Spinal cord (tissue), 10 donors: ENCODE measurements at places on chromosomes 7 and 10.

- H3K27me3 ChIP-seq: no peaks in the 10 kb centered on the region
- DNase-seq: no peak
- H3K4me3 ChIP-seq: no peak overlapping the region
- no peak overlapping the region for H3K27ac ChIP-seq
- no peaks in the 10 kb centered on the region for H3K4me1 ChIP-seq
- H3K36me3 ChIP-seq: no peaks in the 10 kb centered on the region
Observed at GRCh38 chr7:22601812-22602565, 102.0 kb upstream of the STEAP1B start.

DNA sequence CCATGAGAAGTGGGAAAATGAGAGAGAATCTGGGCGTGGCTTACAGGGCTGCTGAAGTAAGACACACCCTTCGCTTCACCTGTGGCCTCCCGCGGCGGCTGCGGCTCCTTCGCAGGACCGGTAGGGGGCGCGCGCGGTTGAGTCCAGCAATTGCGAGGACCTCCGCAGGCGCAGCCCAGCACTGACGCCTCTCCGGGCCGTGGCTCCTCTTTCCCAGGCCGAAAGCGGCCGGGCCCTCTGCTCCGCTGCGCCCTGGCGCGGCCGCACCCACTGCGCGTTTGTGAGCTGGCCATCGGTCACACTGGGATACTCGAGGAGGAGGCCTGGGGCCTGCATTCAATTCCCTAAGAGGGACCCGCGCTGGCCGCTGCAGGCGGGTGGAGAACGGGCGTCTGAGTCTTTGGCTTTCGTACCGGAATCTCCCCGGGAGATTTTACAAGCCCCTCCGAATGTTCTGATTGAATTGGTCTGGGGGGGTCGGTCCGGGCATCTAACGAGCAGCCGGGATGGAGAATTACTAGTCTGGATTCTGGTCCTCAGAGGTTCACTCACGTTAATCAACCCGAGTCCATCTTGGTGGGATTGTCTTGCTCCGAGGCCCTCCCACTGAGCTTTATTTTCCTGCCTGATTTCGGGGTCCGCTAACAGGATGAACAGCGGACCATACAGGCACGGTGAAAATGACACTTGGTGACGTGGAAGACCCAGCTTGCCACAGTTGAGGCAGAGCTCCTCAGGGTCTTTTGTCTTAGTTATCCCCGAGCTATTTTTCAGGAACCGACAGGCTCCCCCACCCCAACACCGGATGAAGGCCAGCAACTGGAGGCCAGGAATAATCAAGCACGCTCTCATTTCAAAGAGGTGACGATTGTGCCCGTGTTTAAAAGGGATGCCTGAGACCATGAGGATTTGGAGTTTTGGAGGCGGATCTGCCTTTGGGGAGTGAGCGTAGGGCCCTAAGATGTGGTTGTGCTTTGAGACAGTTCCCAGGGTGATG, at the start of gene LRRD1:
Gene LRRD1 (minus strand): TSS at position 215 of the 997 bp plus-strand sequence. CDS start 13,940 bp downstream, outside the sequence.
- H3K4me3 ChIP-seq: peak within 1 kb of the TSS; percentile 54
- DNase-seq: peak; percentile 95
- peaks cover 7% of the 10 kb centered on the region for H3K4me1 ChIP-seq
- H3K27me3 ChIP-seq: no peaks in the 10 kb centered on the region
- peak within 1 kb of the TSS; percentile 91 for H3K27ac ChIP-seq
- no peaks in the 10 kb centered on the region for H3K36me3 ChIP-seq

GRCh38 chr10:98357194-98357822, 57.7 kb downstream of the PYROXD2 start:
- no peak for DNase-seq
- H3K4me1 ChIP-seq: peaks cover 11% of the 10 kb centered on the region
- no peak overlapping the region for H3K4me3 ChIP-seq
- H3K27me3 ChIP-seq: no peaks in the 10 kb centered on the region
- no peak overlapping the region for H3K27ac ChIP-seq
- H3K36me3 ChIP-seq: no peaks in the 10 kb centered on the region

- no peak for DNase-seq
- no peak overlapping the region for H3K27ac ChIP-seq
- H3K36me3 ChIP-seq: no peaks in the 10 kb centered on the region
- no peaks in the 10 kb centered on the region for H3K4me1 ChIP-seq
- H3K4me3 ChIP-seq: no peak overlapping the region
Observed at GRCh38 chr10:22489975-22490374, 144.7 kb downstream of the SPAG6 start.

- peak overlapping the region; percentile 50 for H3K4me3 ChIP-seq
- DNase-seq: no peak
- peaks cover 19% of the 10 kb centered on the region for H3K27me3 ChIP-seq
Observed at GRCh38 chr7:98869027-98869596, 702 bp downstream of the TMEM130 start.

- peak; percentile 72 for DNase-seq
- H3K4me1 ChIP-seq: no peaks in the 10 kb centered on the region
- H3K27ac ChIP-seq: no peak overlapping the region
- H3K36me3 ChIP-seq: no peaks in the 10 kb centered on the region
Observed at GRCh38 chr10:89793649-89794254, 92.4 kb downstream of the KIF20B start.

- H3K4me3 ChIP-seq: no peak overlapping the region
- no peak for DNase-seq
- no peaks in the 10 kb centered on the region for H3K4me1 ChIP-seq
- H3K27ac ChIP-seq: no peak overlapping the region
- no peaks in the 10 kb centered on the region for H3K27me3 ChIP-seq
Observed at GRCh38 chr10:87523731-87524130, 19.0 kb downstream of the MINPP1 start.

DNA sequence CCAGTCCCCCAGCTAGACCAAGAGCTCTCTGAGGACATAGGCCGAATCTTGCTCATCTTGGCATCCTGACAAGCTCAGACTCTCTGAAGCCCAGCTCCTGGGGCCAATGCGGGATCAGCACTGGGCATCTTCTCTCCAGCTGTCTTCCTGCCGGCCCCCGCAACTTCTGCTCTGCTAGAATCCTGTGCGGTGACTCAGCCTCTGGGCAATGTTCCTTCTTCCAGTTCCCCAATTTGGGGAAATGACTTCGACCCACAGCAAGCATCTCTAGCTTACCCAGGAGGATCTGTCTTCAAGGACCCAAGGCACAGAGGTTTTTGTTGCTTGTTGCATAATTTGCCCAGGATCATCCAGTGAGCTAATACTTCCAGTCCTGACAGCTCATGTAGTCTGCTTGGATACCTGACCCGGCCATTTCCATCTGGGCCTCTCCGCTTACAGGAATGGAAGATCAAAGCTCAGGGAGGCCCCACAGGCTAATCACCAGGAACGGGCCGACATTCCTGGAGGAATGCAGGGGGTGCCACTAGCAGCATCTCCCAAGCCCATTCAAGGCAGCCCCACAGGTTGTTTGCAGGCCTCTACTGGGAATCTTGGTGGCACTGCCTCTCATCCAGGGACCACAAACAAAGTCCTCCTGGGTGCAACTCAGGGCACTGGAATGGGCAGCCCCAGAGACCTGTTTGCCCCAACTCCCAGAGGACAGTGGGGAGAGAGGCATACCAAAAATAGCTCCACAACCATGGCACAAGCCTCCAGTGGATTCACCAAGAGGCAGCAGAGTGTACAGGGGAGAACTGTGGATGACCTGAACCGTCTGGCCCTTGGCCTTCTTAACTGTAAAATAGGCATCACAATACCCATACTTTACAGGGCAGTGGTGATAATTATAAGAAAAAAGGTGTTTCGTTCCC, 151.9 kb downstream of the NEURL1 start:
- H3K4me3 ChIP-seq: no peak overlapping the region
- no peak for DNase-seq
- H3K27ac ChIP-seq: peak overlapping the region; percentile 2
- peaks cover 36% of the 10 kb centered on the region for H3K4me1 ChIP-seq
- H3K27me3 ChIP-seq: no peaks in the 10 kb centered on the region

DNA sequence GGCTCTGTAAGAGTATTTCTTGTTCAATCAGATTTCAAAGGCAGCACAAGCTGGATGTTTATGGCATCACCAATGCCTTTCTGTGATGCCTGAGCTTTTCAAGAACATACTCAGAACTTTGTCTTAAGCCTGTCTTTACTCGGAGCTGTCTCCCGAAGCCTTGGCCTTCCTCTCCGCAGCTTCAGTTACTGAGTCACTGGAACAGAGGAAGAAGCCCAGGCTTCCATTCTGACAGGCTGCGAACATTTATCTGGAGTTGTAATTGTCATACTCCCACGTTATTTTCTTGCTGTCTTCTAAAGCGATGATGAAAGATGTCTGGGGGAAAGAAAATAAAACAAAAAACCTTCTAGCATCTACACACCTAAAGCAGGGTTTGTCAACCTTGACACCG, 43.9 kb downstream of the GRK5 start:
- DNase-seq: peak; percentile 21
- H3K36me3 ChIP-seq: no peaks in the 10 kb centered on the region
- H3K27me3 ChIP-seq: no peaks in the 10 kb centered on the region
- H3K4me1 ChIP-seq: peaks cover 34% of the 10 kb centered on the region
- H3K27ac ChIP-seq: peak overlapping the region; percentile 66

DNA sequence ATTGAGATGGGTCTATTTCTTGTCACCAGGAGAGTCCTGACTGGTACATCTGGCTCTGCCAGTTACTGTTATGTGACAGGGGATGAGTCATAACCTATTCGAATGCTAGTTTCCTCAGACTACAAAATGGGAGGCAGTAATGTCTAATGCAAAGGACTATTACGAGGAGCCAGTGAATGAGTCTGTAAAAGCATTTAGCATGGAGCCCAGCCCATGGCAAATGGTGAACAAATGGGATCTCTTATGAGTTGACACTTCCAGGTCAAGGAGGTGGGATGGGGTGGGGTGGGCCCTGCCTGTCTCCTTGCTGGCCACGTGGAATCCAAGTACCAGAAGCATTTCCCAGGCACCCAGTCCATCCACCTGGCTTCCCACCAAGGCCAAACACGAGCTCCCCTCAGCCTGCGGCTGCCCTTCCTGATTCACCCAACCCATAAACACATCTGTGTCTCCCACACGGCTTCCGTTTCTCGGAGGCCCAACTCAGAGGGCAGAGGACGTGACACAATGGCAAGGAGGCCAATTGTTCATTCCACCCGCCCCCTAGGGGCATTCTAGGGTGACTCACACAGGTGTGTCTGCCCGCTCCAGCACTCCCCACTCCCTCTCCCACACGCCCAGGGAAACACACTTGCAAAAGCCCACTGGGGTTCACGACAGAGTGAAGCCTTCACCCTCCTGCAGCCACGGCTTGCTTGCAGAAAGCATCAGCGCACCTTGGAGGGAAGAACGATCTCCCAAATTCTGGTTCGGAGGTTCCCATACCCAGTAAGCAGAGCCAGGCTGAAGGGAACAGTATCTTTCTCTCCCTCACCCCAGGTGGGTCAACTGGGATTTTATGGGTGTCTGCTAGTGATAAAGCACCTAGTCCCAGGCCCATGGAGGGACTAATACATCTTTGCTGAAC, 109.8 kb downstream of the SH3PXD2A start:
- DNase-seq: no peak
- H3K36me3 ChIP-seq: peaks cover 5% of the 10 kb centered on the region
- peaks cover 4% of the 10 kb centered on the region for H3K27me3 ChIP-seq
- no peak overlapping the region for H3K4me3 ChIP-seq
- H3K4me1 ChIP-seq: peaks cover 25% of the 10 kb centered on the region

DNA sequence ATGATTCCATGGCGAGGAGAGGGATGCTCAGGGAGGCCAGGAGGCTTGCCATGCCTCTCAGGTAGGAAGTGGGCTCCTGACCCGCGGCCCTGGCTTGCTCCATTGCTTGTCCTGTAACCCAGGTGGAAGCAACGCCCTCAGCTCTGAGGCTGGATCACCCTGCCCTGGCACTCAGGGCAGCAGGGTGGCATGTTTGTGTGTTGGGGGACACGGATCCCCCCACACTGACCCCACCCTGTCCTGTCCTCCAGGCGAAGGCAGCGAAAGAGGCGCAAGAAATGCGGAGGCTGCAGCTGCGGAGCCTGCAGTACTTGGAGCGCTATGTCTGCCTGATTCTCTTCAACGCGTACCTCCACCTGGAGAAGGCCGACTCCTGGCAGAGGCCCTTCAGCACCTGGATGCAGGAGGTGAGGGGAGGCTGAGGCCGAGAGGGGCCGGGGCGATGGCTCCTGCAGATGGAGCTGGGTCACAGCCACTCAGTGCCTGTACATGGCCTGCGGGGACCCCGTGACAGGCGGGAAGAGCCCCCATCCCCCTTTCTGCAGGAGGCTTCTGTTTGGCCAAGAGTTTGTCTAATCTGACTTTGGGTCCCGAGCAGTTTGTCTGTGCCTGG, 38.3 kb downstream of the PRF1 start:
- H3K27me3 ChIP-seq: no peaks in the 10 kb centered on the region
- H3K36me3 ChIP-seq: peaks cover 46% of the 10 kb centered on the region

DNA sequence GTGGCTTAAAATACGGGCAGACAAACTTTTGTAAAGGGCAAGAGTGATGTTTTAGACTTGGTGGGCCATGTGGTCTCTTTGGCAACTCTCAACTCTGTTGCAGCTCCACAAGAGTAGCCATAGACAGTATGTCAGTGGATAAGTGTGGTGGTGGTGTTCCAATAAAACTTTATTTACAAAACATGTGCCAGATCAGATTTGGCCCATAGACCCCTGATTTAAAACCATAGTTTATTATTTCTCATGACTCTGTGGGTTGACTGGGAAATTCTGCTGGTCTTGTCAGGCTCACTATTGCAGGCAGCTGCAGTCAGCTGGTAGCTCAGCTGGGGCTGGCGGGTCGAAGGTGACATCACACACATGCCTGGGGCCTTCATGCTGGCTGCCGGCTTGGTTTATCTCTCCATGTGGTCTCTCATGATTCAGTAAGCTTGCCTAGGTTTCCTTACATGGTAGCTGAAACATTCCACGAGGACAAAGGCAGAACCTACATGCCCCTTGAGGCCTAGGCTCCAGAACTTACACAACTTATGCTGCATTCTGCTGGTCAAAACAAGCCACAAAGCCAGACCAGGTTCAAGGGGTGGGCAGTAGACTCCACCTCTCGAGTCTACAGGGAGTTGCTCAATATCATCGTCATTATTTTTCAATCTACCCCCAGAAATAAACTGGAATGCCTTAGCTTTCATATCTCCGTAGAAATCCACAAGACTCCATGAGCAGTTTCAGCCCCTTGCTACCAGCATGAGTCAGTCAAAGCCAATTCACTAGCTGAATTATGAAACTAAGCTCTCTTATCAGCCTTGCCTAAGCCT, 245.7 kb downstream of the WDR11 start:
- DNase-seq: no peak
- no peaks in the 10 kb centered on the region for H3K4me1 ChIP-seq
- no peak overlapping the region for H3K4me3 ChIP-seq
- no peaks in the 10 kb centered on the region for H3K36me3 ChIP-seq
- no peak overlapping the region for H3K27ac ChIP-seq
- H3K27me3 ChIP-seq: no peaks in the 10 kb centered on the region

GRCh38 chr7:1567049-1567771, 2.6 kb downstream of the PSMG3 start:
- H3K4me3 ChIP-seq: no peak overlapping the region
- peaks cover 46% of the 10 kb centered on the region for H3K4me1 ChIP-seq
- peaks cover 35% of the 10 kb centered on the region for H3K36me3 ChIP-seq
- peak overlapping the region; percentile 25 for H3K27ac ChIP-seq

- peaks cover 6% of the 10 kb centered on the region for H3K27me3 ChIP-seq
- no peak overlapping the region for H3K27ac ChIP-seq
- no peaks in the 10 kb centered on the region for H3K36me3 ChIP-seq
- H3K4me3 ChIP-seq: no peak overlapping the region
- DNase-seq: no peak
Observed at GRCh38 chr10:117439243-117439912, 64.1 kb upstream of the PDZD8 start.

GRCh38 chr10:42802876-42803275, 20.3 kb downstream of the BMS1 start:
- H3K4me1 ChIP-seq: no peaks in the 10 kb centered on the region
- peaks cover 31% of the 10 kb centered on the region for H3K36me3 ChIP-seq
- H3K27ac ChIP-seq: no peak overlapping the region
- DNase-seq: no peak
- H3K27me3 ChIP-seq: no peaks in the 10 kb centered on the region
